A549 (cell line): ENCODE measurements at places on chromosomes 7 and 10. TPM values are rescaled to one million over a fixed set of nuclear protein-coding genes. Genes with fewer than 3 reads are reported as not detected.

GRCh38 chr7:67019562-67020390 is 23.1 kb downstream of the TYW1 start:
- DNase-seq, result no peak

Gene ZC3HAV1
- 22.2 to 22.7 TPM (median 22.6 TPM) in 3 replicates for polyA plus RNA-seq

GRCh38 chr10:12579954-12580858 is 230.9 kb downstream of the CAMK1D start:
- peak; percentile 59 for DNase-seq

Gene SRRM3
- polyA plus RNA-seq, result 5.7 to 7.0 TPM (median 6.5 TPM) in 3 replicates

- DNase-seq, result no peak
Observed at GRCh38 chr7:134710854-134711624, 64.4 kb downstream of the BPGM start.

DNA sequence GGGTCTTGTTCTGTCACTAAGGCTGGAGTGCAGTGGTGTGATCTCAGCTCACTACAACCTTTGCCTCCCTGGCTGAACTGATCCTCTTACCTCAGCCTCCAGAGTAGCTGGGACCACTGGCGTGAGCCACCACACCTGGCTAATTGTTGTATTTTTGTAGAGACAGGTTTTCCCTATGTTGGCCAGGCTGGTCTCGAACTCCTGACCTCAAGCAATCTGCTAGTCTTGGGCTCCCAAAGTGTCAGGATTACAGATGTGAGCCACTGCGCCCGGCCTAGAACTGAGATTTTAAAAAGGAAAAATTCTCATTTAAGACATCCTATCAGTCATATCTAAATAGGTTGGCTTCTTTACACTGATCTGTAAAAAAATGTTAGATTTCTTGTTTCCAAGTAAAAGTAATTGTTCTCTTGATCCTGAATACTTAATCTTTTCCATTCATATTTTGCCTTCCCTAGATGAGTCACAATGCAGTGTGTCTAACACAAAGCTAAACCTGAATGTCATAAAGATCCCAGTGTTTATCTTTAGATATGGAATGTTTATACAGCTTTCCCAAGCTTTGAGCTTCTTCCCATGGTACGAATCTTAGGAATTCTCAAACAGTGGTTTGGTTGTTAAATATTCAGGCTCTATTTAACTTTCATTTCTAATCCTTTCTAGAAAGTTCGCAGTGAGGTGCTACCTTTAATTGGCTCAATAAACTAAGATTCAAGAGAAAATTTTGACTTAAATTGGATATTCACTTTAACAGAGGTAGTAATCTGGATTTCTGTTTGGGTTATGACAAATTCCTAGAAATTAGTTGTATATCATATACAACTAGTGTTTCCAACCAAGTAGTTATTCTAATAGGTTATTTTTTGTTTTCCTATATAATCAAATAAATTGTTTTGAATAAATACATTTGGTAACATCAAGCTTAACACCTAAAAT is 12.1 kb upstream of the LAMB1 start:
- peak; percentile 85 for DNase-seq

GRCh38 chr7:114944745-114945625 is 23.1 kb downstream of the MDFIC start:
- no peak for DNase-seq

Gene NEUROD6
- polyA plus RNA-seq, result not detected in 3 replicates

DNA sequence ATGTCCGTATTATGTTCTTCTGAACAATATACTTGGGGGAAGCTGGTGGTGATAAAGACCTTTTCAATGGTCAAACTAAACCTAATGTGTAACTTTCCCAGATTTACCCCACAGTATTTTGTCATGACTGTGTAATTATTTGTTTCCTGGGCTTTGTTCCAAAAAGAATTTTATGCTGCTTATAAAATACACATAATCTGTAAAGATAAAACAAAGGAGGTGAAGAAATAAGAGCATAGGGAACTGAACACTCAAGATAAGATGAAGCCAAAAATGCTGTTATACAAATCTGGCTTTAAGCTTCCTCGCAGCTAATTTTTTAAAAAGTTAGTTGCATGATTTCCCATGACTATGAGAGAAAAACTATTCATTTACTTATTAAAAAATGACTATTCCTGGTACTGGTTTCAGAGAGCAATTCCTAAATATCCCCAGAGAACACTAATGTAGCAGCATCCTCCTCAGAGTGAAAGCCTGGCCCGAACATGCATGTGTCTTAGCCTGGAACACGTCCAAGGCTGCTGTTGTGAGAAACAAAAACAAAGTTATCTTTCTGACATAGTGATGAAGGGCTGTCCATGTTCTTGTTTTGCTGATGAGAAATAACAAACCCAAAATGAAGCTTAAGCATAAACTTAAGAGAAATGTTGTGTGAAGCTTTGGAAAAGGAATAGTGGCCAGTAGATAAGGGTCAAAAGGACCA is 33.9 kb downstream of the MALSU1 start:
- DNase-seq, result no peak

- DNase-seq, result no peak
Observed at GRCh38 chr7:43648473-43649406, 65.8 kb downstream of the STK17A start.

Gene CTNNA3
- not detected in 3 replicates for polyA plus RNA-seq

DNA sequence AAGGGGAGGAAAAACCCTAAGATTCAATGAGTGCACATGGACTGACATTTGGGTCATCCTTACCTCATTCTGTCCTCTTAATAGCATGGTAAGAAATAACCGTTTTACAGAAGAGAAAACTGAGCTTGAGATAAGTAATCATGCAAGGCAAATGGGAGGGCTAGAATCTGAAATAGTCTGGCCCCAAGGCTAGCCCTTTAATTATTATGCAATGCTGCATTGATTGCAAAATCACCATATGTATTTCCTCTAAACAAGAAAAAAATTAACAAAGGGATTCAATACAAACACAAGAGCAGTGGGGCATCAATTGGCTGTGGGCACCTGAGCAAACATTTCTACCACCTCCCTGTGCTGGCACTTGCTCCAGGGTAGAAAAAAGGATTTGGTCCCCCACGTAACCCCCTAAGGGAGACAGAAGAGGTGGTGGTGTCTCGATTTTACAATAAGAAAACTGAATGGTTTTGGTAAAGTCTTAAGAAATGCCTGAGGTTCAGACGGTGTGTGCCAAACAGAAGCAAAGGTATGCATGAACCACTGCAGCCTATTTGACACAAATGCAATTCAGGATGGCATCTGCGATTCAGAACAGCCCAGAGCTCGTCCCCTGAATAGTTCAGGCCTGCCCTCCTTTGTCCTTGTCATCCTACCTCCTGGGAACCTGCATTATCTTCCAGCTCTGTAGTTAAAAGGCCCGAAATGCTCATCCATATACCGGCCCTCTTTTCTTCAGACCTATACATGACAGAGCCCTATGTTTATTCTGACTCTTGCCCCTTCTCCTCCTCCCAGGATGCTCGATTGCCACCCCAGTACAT is 23.6 kb downstream of the PIP4K2A start:
- DNase-seq, result no peak

GRCh38 chr7:72781631-72782030 is 46.4 kb downstream of the TYW1B start:
- DNase-seq, result no peak

DNA sequence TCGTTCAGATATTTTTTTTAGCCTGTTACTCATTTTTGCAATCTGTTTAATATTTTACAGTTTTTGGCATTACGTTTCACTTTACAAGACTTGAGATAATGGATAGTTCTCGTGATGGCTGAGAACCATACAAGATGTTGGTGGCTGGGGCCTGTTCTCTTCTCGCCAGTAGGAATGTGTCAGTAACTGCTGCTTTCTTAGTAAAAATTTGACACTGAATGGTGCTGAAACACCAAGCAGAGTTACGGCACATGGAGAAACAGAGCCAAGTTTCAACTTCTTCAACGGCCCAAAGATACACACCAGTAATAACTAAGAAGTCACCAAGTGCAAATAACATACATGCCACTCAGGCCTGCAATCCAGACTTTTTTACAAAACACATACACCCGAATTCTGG is 130.4 kb downstream of the NRP1 start:
- no peak for DNase-seq

DNA sequence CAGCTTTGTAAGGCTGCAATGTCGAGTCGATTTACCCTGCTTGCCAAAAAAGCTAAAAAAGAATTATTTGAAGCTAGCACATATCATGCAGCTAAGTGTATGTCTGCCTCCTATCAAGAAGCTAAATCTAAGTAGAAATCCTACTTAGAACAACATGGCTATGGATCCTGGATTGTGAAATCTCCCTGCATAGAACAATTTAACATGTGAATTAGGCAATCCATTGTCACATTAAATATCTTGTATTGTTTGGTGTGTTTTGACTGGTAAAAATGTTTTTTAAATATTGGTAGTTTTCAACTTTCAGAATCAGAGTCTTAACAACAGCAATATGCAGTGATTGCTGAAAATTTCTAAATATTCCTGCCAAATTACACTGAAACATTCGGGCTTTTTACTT is 73.3 kb downstream of the SKIDA1 start:
- no peak for DNase-seq

GRCh38 chr7:100826514-100827329 is 601 bp downstream of the EPHB4 start:
- no peak for DNase-seq

Gene CPED1
- polyA plus RNA-seq, result not detected in 3 replicates

DNA sequence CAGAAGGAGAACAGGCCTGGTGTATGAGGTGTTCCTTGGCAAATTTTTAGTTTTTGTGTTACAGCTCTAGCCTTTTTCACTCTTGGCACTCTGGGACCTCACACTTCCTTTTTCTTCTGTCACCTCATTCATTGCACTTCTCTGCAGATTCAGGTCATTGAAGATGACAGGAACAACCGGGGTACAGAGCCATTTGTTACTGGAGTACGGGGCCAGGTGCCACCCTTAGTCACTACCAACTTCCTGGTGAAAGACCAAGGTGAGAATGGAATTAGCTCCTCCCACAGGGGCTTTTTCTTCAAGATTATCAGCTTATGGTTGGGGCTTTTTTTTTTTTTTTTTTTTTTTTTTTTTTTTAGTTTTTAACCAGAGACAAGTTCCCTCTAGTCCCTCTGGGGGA is 18.5 kb upstream of the CHCHD1 start:
- no peak for DNase-seq

Gene DRGX
- not detected in 3 replicates for polyA plus RNA-seq
